Amygdala (tissue), 56 donors: ENCODE measurements at places on chromosomes 1 and 21.
A peak's percentile ranks its signal among the peaks of the same experiment; 100 is the strongest.

DNA sequence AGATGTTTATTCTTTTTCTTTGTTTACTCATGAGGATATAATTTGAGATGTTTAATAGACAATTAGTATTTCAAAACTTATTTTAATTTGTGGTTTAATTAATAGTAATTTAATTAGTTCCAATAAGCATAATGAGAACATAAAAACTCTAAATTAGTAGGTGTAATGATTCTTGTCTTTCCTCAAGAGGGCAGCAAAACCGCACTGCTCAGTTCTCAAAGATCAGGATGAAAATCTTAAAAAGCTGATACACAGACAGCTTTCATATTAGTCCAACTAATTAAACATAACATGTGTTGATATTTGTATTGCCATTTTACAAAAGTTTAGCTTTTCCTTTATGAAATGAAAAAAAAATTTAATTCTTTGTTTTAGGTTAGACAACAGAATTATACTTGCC lies 106.7 kb upstream of the C21orf91 start:
- DNase-seq: no peak

- DNase-seq: no peak
Observed at GRCh38 chr21:43991447-43991991, 20.6 kb upstream of the TRAPPC10 start.

DNA sequence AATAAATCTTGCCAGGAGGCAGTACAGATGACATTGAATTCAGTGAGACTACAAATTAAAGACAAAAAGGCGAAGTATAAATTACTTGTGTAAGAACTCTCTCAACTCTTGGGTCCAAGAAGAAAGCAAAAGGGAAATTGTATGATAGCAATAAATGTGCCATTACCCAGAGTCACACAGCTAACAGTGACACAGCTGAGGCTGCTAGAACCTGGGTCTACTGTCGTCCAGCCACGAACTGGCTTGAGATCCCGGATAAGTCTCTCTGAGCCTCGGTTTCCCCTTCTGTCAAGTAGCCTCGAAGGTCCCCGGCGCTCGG lies 362 bp upstream of the ROR1 start:
- DNase-seq: no peak

- DNase-seq: no peak
Observed at GRCh38 chr1:16900751-16901150, 5.0 kb downstream of the RNU1-2 start.

DNA sequence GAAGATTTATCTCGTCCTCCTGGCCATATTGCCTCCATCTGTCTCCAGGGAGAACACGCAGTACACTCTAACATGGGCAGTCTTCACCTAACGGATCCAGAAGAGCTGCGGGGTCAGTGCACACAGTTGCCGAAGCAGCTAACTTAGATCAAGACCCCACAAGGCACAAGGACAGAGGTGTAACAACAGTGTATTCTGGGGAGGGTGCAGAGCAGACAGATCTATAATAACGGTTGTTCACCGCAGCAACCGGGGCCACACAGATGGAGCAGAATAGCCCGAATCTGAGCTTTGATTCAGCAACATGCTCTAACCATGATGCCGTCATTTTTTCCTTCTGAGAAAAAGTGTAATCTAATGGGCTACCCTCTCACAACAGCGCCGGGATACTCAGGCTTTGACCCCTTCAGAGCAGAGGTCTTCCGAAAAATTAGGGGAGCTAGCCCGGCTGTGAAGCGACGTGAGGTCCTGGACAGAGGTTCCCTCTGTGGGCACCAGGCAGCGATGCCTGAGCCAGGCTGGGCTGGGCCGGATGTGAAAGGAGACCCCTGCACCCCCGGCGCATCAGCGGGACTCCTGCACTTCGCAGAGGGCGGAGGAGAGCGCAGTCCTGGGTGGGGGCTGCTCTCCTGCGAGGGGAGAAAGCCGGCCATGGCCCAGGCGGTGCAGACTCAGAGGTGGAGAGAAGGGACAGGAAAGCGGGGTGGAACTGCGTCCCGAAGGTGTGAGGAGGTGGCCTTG lies 57.5 kb downstream of the BCL9 start:
- peak; percentile 72 for DNase-seq

DNA sequence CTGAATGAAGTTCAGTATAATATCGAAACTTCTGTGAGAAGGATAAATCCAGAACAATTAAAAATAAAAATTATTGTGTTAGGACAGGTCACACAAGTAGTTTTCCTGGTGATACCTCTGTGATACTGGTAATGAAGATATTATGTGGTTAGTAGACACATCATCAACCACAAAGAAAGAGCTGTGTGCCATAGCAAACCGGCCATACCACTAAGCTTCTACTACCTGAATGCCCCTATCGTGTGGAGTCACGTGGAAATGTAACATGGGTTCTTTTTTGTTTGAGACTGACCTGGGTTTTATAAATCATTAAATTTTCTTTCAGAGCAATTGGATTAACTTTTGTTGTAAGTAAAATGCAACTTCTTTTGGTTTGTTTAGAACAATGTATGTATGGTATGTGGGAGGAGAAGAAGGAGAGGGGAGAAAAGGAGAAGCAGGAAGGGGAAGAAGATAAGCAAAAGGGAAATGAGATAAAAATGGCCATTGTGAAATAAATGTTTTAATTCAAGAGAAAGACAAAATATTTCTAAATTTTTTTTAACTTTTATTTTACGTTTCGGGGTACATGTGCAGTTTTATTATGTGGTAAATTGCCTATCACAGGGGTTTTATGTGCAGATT lies 58.2 kb upstream of the LRRC8B start:
- no peak for DNase-seq

- DNase-seq: no peak
Observed at GRCh38 chr1:192160196-192160595, 1.9 kb downstream of the RGS18 start.

DNA sequence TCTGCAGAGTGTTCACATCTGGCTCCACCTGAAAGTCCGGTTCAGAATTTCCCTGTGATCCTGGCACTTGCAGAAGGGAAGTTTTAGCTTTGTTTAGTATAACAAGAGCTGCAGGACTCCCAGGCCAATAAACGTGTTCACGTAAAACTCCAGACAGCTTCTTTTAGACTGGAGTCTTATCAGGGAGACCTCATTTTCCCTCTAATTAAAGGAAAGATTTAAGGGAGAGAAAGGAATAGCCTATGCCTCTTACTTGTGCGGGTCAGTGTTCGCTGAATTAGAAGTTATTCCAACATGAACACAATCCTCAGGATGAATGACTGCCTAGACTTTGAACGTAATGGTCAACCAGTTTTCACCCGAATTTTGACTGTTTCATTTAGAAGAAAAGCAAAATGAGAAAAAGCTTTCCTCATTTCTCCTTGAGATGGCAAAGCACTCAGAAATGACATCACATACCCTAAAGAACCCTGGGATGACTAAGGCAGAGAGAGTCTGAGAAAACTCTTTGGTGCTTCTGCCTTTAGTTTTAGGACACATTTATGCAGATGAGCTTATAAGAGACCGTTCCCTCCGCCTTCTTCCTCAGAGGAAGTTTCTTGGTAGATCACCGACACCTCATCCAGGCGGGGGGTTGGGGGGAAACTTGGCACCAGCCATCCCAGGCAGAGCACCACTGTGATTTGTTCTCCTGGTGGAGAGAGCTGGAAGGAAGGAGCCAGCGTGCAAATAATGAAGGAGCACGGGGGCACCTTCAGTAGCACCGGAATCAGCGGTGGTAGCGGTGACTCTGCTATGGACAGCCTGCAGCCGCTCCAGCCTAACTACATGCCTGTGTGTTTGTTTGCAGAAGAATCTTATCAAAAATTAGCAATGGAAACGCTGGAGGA lies 202.1 kb upstream of the SGIP1 start:
- DNase-seq: no peak

DNA sequence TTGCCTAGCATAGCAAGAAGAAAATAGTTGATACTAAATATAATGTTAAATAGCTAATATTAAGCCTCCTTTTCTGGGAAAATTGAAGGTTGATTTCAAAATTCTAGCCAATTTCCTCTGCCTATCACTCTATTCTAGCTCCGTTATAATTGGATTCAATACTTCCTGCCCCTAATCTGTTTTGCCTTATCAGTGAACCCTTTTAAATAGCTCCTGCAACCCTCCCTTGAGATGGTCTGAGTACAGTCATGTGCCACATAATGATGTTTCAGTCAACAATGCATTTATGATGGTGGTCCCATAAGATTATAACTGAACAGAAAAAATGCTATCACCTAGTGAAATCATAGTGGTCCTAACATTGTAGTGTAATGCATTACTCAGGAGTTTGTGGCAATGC lies 79.7 kb upstream of the PBX1 start:
- no peak for DNase-seq

GRCh38 chr1:64757213-64757612 lies 12.3 kb downstream of the RAVER2 start:
- no peak for DNase-seq

- DNase-seq: no peak
Observed at GRCh38 chr1:223504741-223505140, 111.5 kb downstream of the CCDC185 start.

- DNase-seq: no peak
Observed at GRCh38 chr1:161954050-161954449, 69.6 kb downstream of the OLFML2B start.
